ENCODE measurements at places on chromosomes 12 and 14. TPM values are rescaled to one million over a fixed set of nuclear protein-coding genes. Genes with fewer than 3 reads are reported as not detected.

The B3GNT4 gene
- total RNA-seq, result 0.59 TPM

The CLEC2A gene
- not detected for total RNA-seq

The LMNTD1 gene
- total RNA-seq, result 0.30 TPM

The SLCO1B3 gene
- not detected for total RNA-seq

The SYNE3 gene
- total RNA-seq, result 7.9 TPM
